ENCODE measurements at places on chromosomes 16 and 17. TPM values are rescaled to one million over a fixed set of nuclear protein-coding genes. Genes with fewer than 3 reads are reported as not detected.

DNA sequence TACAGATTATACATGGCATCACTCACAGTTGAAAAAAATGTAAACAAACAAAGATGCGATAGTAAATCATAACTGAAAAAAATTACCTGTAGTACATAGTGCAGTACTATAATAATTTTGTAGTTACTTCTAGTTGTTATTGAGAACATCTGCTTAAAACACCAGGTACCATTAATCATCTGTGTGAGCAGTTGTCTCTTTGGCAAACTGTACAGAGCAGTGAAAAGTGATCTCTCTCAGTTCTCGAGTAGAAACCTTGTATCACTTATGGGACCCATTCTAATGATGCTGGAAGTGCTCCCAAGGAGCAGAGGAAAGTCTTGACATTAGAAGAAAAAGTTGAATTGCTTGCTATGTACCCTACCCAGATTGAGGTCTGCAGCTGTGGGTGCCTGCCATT lies 8.9 kb upstream of the TENT4B start:
- no peaks in the 10 kb centered on the region for H3K27me3 ChIP-seq
- H3K4me1 ChIP-seq: no peaks in the 10 kb centered on the region
- H3K4me3 ChIP-seq: no peak overlapping the region
- DNase-seq: no peak
- no peak overlapping the region for H3K27ac ChIP-seq
- H3K36me3 ChIP-seq: no peaks in the 10 kb centered on the region

DNA sequence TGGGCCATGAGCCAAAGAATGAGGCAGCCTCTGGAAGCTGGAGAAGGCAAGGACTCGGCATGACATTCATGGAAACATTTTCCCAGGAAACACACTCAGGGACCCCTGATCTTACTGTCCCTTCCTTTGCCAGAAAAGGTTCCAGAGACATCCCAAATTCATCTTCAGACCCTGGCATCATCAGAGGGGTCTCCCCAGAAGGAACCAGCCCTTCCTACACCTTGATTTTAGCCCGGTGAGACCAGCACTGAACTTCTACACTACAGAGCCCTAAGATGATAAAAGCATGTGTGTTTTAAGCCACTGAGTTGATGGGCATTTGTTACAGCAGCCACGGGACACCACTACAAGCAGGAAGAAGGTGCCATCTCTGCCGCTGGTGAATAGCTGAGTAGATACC lies 262.3 kb downstream of the C16orf95 start:
- H3K27me3 ChIP-seq: peaks cover 9% of the 10 kb centered on the region
- no peak overlapping the region for H3K4me3 ChIP-seq
- H3K4me1 ChIP-seq: no peaks in the 10 kb centered on the region
- H3K27ac ChIP-seq: no peak overlapping the region
- no peaks in the 10 kb centered on the region for H3K36me3 ChIP-seq
- no peak for DNase-seq

DNA sequence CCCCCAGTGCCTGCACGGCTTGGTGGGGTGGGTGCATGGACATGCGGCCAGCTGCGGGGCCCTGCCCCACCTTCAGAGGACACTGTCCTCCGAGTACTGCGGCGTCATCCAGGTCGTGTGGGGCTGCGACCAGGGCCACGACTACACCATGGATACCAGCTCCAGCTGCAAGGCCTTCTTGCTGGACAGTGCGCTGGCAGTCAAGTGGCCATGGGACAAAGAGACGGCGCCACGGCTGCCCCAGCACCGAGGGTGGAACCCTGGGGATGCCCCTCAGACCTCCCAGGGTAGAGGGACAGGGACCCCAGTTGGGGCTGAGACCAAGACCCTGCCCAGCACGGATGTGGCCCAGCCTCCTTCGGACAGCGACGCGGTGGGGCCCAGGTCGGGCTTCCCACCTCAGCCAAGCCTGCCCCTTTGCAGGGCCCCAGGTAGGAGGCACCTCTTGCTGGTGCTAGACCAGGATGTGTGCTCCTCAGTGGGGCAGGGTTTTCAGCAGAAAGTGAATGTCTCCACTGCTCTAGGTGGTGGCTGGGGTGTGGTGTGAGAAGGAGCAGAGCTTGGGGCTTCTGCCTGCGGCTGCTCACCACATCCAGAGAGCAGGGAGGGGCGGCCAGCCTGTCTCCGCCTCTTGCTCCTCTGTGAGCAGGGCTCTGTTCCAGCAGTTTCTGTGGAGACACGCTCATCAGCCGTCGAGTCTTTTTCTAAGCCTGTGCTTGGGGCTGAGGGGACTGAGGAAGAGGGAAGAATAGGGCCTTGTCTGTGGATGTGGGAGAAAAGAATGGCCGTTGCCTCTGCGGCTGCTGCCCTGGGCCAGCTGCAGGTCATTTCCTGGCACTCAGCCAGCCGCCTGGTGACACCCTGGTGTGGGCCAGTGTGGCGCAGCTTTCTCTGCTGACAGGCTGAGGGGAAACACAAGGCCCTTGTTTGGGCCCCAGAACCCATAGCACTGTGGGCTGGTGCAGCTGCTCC lies 2.2 kb downstream of the ZNF276 start:
- H3K4me3 ChIP-seq: no peak overlapping the region
- no peak for DNase-seq
- H3K36me3 ChIP-seq: no peaks in the 10 kb centered on the region
- H3K27ac ChIP-seq: no peak overlapping the region

GRCh38 chr16:78437352-78437968 lies 338.0 kb downstream of the WWOX start:
- no peaks in the 10 kb centered on the region for H3K4me1 ChIP-seq
- DNase-seq: peak; percentile 61
- no peak overlapping the region for H3K27ac ChIP-seq
- no peaks in the 10 kb centered on the region for H3K27me3 ChIP-seq
- H3K4me3 ChIP-seq: no peak overlapping the region
- no peaks in the 10 kb centered on the region for H3K36me3 ChIP-seq

GRCh38 chr16:85129876-85130704 lies 17.8 kb upstream of the CIBAR2 start:
- no peak overlapping the region for H3K4me3 ChIP-seq
- no peaks in the 10 kb centered on the region for H3K36me3 ChIP-seq
- no peak for DNase-seq
- peaks cover 29% of the 10 kb centered on the region for H3K4me1 ChIP-seq
- H3K27ac ChIP-seq: peak overlapping the region; percentile 70

DNA sequence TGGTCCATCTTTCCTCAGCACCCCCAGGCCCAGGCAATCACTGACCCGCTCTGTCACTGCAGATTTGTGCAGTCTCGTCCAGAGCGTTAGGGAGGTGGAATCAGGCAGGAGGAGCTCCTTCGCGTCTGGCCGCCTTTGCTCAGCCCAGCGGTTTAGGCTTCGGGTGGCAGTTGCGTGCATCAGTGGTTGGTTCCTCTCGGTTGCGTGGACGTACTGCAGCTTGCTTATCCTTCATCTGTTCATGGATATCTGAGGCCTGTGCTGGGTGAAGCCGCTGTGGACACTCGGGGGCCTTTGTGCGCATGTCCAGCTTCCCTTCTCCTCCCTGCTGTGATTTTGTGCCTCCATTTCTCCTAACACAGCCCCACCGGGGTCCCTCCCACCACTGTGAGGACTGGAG lies 4.7 kb upstream of the P2RX1 start:
- no peaks in the 10 kb centered on the region for H3K27me3 ChIP-seq
- H3K4me3 ChIP-seq: no peak overlapping the region
- no peak for DNase-seq
- peaks cover 14% of the 10 kb centered on the region for H3K4me1 ChIP-seq
- H3K27ac ChIP-seq: no peak overlapping the region

DNA sequence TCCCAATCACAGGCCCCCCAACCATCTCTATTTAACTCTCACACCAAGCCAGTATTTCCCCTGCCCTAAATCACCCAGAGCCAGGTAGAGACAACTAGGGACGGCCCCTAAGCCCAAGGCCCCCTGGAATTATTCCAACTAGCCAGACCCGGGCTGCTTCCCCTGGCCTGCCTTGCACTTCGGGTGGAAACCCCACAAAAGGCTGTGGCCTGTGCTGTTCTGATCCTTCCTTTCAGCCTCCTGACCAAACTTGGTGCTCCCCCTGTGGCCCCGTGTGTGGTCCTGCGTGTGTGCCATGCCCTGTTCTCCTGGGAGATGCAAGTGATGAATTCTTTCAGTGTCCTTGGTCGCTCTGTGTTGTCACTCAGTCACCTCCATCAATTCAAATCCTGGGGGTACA lies 14.9 kb downstream of the CCL17 start:
- H3K36me3 ChIP-seq: no peaks in the 10 kb centered on the region
- DNase-seq: no peak
- H3K27ac ChIP-seq: no peak overlapping the region
- H3K4me1 ChIP-seq: peaks cover 11% of the 10 kb centered on the region
- no peak overlapping the region for H3K4me3 ChIP-seq
- no peaks in the 10 kb centered on the region for H3K27me3 ChIP-seq

DNA sequence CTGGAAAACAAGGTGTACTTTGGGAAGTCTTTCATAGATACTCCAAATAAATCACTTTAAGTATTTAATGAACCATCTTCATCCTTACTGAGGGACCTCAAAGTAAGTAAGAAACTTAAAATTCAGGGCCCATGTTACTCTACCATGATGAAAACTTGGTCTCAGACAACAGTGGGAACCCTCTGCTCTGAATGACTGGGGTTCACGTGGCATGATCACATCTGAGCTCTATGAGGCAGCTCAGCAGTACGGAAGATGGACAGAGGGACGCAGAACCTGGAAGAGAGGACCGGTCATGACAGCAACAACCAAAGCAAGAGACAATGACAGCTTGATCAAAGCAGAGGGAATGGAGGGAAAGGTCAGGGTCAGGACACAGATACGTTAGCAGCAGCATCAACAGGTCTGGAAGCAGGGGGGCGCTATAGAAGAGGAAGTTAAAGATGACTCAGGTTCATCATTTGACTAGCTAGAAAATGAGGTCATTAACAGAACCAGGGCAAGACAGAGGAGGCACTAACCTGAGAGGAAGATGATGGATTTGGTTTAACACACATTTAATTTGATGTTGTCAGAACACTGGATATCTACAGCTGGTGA lies 9.5 kb downstream of the XPO6 start:
- no peaks in the 10 kb centered on the region for H3K4me1 ChIP-seq
- H3K27ac ChIP-seq: no peak overlapping the region
- no peaks in the 10 kb centered on the region for H3K36me3 ChIP-seq
- DNase-seq: no peak
- H3K4me3 ChIP-seq: no peak overlapping the region
- no peaks in the 10 kb centered on the region for H3K27me3 ChIP-seq

DNA sequence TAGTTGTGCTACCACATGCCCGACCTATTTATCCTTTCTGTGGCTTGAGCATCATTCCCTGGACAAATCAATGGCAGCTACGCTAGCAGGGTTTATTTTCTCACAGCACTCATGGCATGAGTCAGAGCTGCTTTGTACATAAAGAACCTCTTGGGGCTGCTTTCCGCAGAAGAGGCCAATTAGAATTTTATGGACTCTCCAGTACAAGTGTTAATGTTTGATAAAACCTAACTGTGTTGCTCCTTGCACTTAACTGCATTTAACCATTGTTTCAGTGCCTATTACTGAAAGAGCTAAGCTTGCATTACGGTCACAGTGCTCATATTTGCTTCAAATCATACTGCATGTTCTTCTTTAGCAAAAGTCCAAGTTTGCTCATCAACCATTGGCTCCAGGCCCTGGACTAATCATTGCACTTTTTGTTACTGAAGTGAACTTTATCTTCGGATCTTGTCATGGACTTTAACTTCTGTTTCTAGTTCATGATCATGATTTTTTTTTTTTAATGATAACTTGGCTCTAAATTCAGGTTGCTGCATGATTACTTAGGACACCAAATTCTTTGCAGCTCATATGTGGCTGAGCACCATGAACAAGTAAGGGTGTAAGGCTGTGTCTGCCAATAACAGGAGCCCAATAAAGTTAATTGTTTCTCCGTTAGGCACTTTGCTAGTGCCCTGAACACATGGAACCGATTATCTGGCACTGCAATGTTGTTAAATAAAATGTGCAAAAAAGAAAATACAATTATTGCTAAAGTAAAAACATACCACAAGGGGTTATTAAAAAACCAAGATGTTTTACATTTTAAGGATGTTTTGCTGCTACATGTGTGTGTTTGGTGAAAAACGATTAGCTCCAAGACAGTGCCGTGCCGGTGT lies 492.2 kb downstream of the KCNJ2 start:
- DNase-seq: peak; percentile 66
- H3K4me1 ChIP-seq: peaks cover 4% of the 10 kb centered on the region
- H3K27me3 ChIP-seq: no peaks in the 10 kb centered on the region
- no peak overlapping the region for H3K27ac ChIP-seq
- no peak overlapping the region for H3K4me3 ChIP-seq

DNA sequence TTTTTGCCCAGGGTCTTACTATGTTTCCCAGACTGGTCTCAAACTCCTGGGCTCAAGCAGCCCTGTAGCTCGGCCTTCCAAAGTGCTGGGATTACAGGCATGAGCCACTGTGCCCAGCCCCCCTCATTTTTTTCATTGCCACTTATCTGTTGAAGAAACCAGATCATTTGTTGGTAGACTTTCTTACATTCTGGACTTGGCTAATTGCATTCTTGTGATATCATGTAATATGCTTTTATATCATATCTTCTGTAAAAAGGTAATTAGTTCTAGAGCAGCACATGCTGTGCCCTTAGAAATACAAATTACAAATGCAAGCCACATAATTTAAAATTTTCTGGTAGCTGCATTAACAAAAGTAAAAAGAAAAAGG lies 53.9 kb downstream of the PPM1E start:
- H3K4me3 ChIP-seq: no peak overlapping the region
- H3K4me1 ChIP-seq: no peaks in the 10 kb centered on the region
- no peaks in the 10 kb centered on the region for H3K36me3 ChIP-seq
- no peaks in the 10 kb centered on the region for H3K27me3 ChIP-seq
- no peak overlapping the region for H3K27ac ChIP-seq
- no peak for DNase-seq

Gene APOH
- total RNA-seq: 449 TPM

Gene MAZ
- total RNA-seq: 132 TPM

GRCh38 chr17:40779181-40779909 lies 3.0 kb downstream of the KRT27 start:
- no peak for DNase-seq
- H3K27ac ChIP-seq: no peak overlapping the region
- peaks cover 6% of the 10 kb centered on the region for H3K27me3 ChIP-seq
- no peaks in the 10 kb centered on the region for H3K36me3 ChIP-seq

- DNase-seq: no peak
- H3K27ac ChIP-seq: peak overlapping the region; percentile 65
- no peaks in the 10 kb centered on the region for H3K36me3 ChIP-seq
- H3K4me1 ChIP-seq: peaks cover 11% of the 10 kb centered on the region
- H3K27me3 ChIP-seq: no peaks in the 10 kb centered on the region
- peak overlapping the region; percentile 92 for H3K4me3 ChIP-seq
Measured at GRCh38 chr16:2428784-2429033, 538 bp upstream of the CCNF start.

GRCh38 chr16:81547194-81547938 lies 102.8 kb downstream of the CMIP start:
- H3K4me1 ChIP-seq: peaks cover 27% of the 10 kb centered on the region
- H3K4me3 ChIP-seq: no peak overlapping the region
- no peaks in the 10 kb centered on the region for H3K36me3 ChIP-seq
- no peak overlapping the region for H3K27ac ChIP-seq
- DNase-seq: no peak
- no peaks in the 10 kb centered on the region for H3K27me3 ChIP-seq

All from hepatocyte (in vitro differentiated cells).